ENCODE measurements at places on chromosomes 7 and 10.

DNA sequence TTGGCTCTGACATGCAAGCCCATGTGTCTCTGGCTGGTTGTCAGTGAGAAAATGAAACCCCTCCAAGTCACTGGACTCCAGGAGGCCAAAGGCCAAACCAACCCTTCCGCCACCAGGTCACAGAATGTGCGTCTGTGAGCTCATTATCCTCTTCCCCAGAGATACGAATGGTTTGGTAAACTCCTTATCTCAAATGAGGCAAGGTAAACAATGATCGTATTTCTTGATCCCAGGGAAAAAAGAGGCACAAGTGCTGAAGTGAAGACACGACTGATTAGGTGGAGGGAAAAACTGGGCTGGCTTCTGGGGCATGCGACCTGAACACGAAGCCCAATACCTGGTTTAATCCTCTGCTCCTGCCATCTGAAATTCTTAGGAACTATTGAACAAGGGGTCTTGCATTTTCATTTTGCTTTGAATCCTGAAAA lies 70.6 kb upstream of the ARID5B start:
- no peak for DNase-seq

DNA sequence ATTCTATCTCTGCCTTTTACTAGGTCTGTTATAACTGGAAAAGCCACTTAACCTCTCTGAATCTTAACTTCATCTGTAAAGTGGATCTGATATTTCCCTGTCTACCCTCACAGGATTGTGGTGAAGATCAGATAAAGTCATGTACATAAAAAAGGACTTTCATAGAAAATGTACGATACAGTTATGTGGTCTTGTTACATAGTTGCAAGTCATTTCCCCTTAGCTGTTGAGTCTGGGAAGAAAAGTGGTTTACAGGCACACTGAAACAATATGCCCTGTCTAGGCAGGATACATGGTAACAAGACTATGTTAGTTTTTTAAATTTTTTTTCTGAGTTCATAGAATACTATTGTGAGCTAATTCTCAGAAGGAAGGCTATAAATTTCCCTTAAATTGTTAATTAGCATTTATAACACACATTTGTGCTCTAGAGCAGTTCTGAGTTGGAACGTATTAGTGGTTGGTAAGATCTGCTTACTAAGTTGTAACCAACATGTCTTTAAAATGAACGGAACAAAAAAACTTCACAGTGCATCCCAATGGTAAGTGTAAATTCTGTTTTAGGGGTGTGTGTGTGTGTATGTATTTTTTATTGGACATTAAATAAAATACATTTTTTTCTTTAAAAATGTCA lies 7.1 kb upstream of the GSTO1 start:
- no peak for DNase-seq

GRCh38 chr7:50681432-50682045 lies 101.2 kb downstream of the GRB10 start:
- no peak for DNase-seq

DNA sequence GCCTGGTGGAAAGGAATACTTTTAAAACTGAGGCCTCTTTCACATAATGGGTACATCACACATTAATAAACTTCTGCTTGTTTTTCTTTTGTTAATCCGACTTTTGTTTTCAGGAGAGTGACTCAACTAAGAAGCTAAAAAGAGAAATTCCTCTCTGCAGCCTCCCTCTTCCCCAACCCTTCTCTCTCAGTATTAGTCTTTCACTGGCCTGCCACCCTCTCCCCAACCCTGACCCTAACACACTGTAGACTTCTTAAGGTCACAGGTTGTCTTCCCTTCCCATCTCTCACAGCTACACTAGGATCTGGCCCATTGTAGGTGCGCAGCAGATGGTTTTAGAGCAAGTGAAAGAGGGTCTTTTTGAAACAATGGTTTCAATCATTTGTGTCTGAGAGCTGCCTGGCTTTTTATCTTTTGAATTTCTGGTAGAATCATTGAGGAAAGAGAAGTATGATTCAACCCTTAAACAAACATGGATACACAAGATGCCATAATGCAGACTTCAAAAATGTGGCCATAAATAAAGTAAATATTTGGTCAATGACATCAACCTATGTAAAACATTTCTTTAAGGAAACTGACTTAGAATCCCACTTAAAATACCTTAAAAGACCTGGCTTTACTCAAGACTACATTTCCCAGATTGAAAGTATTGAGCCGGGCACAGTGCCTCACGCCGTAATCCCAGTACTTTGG lies 17.9 kb upstream of the FFAR4 start:
- DNase-seq, result no peak

- no peak for DNase-seq
These were observed 8.0 kb downstream of the RBM33 start for GRCh38 chr7:155652156-155653114.

GRCh38 chr10:131635564-131636015 lies 265.2 kb upstream of the PPP2R2D start:
- no peak for DNase-seq

- DNase-seq, result no peak
These were observed 178.9 kb downstream of the GRID1 start for GRCh38 chr10:86187499-86188239.

- no peak for DNase-seq
These were observed 1.1 kb upstream of the MKLN1 start for GRCh38 chr7:131326576-131326975.

DNA sequence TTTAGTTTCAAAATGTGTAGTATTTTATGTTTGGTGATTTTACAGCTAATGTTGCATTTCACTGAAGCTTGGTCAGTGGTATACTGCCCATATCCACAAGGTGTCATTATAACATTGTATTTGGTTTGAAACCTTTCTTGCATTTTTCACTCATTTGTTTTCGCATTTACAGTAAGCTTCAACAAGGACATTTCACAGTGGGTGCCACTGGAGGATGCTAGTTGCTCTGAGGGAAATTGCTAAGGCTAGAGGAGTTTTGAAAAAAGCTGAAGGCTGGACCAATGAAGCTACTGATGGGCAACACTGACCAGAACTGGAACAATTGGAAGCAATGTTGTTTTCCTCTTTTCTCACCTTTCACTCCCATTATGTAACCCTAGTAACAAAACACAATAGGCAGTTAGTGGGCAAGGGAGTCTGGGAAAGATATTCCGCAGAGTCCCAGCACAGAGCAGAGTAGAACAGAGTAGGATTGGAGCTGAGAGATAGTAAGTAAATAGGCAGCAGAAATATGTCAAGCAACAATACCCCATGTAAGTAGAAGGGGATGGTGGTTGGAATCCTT lies 23.6 kb upstream of the SRI start:
- DNase-seq, result peak; percentile 25

DNA sequence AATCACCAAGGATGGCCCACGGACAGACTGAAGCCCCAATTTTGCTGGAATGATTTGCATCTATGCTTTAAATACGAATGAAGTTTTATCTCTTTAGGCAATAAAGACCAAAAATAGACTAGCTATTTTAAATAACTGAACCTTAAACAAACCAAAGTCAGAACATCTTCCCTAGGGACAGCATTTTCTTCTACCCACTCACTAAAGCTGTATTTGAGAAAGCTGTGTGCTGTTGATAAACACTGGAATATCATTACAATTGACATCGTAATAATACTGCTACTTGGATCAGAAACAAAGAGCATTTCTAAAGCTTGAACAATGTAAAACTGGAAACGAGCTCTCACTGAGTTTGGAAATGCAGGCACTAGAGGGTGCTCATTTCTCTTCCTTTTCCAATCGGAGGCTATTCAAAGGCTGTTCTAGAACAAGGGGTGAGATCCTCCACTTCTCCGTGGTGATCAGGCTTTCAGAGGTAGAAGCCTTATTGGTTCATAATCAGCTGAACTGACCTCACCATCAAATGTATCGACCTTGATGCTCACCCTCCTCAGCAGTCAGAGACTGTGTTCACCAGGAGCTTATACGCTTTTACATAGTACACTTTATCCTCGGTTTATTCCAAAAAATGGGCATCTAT lies 225.3 kb upstream of the PRSS1 start:
- no peak for DNase-seq

DNA sequence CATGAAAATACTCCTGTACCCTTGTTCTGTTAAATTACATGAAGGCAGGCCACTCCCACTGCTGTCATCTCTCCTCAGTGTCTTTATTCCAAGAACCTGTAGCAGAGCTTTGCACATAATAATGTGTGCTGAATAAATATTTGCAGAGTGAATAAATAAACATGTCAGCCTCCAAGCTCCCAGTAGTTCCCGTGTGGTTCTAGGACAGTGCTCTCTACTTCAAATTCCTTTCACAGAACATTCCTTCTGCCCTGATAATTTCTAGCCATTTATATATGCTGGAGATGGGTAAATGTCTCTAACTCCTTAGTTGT lies 20.3 kb upstream of the HYAL4 start:
- DNase-seq, result no peak

GRCh38 chr7:90592033-90592432 lies 4.1 kb upstream of the CDK14 start:
- no peak for DNase-seq

GRCh38 chr7:36736090-36736898 lies 12.0 kb upstream of the AOAH start:
- no peak for DNase-seq

DNA sequence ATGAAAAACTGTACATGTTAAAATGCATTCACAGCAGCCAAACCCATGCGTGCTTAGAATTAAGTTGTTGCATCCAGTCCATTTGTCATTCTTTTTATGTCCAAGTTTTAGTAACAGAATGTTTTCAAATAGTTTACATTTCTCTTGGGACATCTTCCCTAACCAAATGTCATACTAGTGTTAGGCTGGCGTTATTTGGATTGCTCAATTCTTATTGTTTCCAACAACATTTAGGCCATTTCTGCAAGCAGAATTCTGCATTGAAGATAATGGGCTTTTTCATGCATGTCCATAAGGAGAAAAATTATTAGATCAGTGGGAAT lies 203.0 kb downstream of the HIBADH start:
- no peak for DNase-seq

- peak; percentile 78 for DNase-seq
These were observed 682.5 kb downstream of the LRMDA start for GRCh38 chr10:76113952-76114351.

DNA sequence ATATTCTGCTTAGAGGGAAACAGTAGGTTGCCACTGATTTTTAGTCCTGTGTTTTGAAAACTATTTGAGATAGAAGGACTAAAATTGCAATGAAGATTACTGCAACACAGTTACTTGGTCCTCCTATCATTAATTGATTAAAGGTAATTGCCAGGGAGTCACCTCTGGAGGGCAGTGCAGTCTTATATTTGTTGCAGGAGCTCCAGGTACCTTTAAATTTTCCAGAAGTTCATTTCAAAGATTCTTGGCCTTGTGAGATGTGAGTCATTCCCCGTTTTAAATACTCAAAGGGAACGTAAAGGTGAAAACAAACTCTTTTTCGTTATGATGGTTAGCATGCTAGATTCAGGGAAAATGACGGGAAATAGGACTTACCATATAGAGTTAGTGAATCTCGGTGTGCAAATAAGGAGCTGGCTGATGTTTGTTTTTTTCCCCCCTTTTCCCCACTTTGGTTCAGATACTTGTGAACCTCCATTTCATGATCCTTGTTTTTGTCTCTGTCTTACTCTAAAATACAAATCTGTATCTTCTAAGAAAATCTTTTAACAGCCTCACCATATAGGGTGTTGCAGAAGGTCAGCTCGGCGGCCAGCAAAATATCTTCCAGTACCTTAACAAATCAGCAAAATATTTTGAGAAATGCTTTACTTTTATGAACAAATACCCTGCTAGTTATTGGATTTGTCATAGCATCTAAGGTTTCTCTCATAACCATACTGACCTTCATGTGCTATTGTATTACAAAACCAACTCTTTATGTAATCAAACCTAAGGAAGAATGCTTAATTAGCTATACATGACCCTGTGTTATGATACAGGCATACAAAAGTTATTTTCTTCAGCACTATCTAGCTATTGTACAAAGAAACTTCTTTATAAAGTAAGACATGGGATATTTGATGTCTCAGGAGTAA lies 143.0 kb upstream of the HDAC9 start:
- DNase-seq, result peak; percentile 49

GRCh38 chr7:140917258-140917657 lies 7.5 kb downstream of the BRAF start:
- DNase-seq, result no peak

DNA sequence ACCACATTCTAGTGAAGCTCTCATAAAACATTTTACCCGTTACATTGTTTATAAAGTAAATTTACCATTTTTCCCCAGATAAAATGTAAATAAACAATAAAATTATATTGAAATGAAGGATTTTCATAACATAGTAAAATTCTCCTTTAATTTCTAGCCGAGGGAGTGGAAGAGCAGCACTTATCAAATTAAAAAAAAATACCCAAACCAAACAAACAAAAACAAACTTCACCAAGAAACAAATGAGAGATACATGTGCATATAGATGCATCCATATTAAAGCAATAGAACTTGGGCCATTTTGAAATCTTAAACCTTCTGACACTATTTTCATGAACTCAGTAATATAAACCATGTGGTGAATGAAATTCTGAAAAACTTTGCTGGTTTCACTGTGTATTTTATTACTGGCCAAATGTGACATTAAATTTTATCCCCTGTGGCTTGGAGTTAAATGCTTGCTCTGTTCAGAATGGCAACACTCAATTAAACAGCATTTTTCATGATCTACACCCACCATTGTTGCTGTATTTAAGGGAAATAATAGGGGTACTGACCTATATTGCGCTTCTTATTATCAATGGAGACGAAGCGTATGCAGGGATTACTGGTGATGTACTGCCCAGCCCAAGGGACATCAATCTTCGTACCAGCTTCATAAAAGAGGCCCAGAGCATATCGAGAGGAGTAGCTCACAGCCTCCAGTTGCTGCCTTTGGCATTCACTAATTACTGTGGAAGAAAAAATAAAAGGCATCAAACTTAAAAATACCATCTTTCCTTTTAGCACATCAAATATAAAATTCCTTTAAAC lies 220.9 kb downstream of the RNLS start:
- DNase-seq, result no peak

Data from WERI-Rb-1 (cell line).